ENCODE measurements at places on chromosomes 7 and 10.

DNA sequence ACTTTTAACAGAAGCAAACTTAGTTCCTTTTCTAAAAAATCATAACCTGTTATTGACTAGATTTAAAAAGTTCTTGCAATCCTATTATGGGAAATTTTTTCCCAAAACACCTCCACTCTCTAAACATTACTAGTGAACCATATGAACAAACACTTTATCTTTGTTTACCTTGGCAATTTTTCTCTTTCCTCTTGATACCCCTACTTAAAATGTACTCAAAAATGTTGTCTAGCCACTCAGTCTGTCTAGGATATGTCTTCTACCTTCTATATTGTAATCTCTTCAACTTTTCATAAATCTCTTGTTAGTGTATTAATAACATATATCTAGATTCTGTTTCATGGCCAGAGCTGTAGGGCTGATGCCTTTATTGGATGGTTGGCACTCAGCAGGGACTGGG lies 630.0 kb upstream of the GRM3 start:
- DNase-seq: no peak

DNA sequence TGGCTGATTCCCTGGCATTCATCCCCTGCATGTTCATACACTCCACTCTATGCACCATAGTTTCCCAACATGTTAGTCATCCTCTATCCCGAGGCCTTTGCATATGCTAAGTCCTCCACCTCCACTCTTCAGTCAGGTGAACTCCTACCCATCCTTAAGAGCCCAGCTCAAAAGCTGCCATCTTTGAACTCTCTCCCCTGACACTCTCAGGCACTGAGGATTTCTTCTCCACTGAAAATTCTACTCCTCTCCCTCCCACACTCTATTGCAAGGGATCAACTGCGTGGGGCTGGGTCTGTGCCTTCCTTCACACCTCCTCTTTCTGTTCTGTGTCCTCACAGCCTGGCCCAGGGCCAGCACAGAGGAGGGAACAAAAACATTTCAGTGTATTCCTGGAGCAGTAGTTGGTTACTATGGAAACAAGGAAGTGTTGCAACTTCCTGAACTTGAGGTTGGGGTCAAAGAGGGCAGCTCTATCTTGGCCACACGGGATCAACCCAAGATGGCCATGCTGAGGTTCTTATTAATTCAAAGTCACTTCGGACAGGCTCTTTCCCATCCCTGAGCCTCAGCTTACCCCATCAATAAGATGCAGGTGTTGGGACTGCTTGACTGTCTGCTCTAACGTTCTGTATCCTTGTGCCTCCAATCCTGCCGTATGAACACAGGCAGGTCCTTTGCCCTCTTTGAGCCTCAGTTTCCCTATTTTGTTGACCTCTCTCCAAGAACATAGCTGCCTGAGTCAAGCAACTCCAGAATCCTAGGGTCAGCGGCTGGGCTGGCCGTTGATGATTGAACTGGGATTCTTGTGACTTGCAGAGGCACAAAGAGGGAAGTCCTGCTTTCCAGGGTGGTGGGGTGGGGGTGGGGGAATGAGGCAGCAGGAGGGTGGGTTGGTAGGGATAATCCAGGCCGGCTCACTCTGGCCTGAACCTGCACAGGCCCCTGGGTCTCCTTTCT lies 15.5 kb downstream of the ZMIZ1 start:
- no peak for DNase-seq

- DNase-seq: no peak
These were observed 49.5 kb upstream of the DNAJC1 start for GRCh38 chr10:22053048-22053447.

- no peak for DNase-seq
These were observed 11.0 kb upstream of the OR6B1 start for GRCh38 chr7:143988976-143989745.

GRCh38 chr7:37027104-37027503 lies 302.8 kb upstream of the AOAH start:
- DNase-seq: no peak

GRCh38 chr7:151399906-151400305 lies 9.9 kb downstream of the WDR86 start:
- DNase-seq: no peak

DNA sequence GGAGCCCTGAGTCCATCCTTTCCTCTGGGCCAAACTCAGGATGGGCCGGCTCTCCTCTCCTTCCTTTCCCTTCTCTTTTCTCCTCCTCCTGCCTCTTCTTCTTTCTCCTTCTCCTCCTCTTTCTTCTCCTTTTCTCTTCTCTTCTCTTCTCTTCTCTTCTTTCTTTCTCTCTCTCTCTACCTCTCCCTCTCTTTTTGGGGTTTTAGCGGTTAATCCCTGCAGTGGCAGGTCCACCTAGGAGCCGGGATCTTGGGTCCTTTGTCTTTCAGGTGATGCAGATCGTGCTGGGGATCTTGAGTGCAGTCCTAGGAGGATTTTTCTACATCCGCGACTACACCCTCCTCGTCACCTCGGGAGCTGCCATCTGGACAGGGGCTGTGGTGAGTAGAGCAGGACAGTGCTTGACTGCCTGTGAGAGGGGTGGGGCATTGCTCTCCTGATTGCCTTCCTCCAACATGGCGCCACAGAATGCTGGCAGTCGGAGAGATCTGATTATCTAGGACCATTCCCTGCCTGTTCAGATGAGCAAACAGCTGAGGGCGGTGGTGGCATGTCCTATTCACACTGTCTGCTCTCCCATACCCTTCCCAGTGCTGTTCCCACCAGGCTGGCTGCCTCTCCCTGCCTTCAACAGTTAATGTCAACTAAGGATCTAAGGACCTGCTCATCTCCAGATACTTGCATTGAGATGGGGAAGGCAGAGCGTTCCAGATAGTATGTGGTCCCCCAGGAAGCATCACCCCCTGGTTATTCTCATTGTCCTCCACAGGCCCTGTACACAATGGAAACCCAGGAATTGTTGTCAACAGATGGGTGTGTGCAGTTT lies 1.6 kb downstream of the TMEM176A start:
- no peak for DNase-seq

DNA sequence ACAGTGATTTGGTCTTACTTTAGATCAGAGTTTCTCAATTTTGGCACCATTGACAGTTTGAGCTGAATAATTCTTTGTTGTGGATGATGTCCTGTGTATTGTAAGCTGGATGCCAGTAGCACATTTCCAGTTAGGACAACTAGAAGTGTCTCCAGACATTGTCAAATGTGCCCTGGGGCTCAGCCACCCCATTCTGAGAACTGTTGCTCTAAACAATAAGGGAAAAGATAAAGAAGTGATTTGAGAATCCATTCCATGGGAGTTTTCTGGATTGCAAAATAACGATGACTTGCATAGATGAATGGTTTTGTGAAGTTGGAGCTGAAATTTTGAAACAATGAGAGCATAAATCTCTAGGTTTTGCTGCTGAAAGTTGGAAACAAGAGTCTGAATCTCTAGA lies 44.6 kb downstream of the NUP205 start:
- no peak for DNase-seq

DNA sequence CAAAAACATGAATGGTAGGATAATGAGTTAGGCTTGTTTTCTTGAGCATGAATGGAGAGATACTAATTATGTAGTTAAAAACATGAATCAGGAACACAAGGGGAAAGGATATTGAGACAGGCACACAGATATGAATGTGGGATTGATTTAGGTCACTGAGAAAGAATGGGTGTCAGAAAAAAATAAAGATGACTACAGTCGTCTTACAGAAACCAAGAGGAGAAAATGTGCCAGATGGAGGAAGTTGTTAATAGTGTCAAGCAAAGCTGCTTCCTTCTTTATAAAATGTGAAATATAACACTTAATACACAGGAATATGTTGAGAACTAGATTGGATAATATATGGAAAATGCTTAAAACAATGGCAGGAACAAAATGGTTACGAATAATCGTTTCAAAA lies 173.3 kb upstream of the BET1 start:
- DNase-seq: no peak

- no peak for DNase-seq
These were observed 663.3 kb upstream of the MGMT start for GRCh38 chr10:128803790-128804189.

DNA sequence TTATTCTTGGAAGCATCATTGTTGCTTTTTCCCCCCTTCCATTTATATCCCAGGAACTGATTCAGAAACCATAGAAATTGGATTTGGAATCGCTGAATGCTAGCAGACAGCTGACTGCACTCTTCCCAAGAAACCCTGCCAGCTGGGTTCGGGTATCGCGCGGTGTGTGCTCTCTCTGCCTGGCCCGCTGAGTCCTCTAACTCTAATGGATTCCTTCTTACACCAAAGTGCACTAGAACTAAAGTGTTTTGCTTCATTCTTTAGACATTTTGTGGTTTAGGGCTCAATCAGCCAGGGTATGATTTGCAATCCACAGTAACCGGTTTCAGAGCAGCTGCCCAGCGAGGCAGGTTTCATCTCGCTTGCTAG lies 92.2 kb downstream of the EGFR start:
- DNase-seq: no peak

GRCh38 chr7:155741805-155742204 lies 70.5 kb downstream of the SHH start:
- no peak for DNase-seq

DNA sequence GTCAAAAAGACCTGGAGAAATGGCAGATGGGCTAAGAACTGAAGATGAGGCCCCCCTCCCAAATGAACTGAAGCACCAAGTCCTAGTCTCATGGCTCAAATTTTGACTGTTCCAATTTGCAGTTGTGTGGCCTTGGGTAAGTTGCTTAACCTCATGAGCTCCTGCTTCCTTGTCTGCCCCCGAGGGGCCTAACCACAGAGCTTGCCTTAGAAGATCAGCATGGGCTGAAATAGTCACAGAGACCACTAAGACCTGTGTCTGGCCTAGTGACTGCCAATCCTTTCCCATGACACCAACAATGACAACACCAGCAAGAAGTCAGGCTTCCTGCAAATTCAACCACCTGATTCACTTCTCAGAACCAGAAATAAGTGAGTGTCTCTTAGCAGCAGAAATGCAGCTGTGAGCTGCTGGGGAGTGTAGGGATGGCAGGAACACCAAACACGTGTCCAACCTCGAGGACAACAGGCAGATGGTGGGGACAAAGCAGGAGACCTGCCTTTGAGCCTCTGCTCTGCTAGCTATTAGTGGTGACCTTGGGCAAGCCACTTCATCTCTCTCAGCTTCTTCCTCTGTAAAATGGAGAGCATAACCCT lies 23.7 kb downstream of the CRHR2 start:
- no peak for DNase-seq

DNA sequence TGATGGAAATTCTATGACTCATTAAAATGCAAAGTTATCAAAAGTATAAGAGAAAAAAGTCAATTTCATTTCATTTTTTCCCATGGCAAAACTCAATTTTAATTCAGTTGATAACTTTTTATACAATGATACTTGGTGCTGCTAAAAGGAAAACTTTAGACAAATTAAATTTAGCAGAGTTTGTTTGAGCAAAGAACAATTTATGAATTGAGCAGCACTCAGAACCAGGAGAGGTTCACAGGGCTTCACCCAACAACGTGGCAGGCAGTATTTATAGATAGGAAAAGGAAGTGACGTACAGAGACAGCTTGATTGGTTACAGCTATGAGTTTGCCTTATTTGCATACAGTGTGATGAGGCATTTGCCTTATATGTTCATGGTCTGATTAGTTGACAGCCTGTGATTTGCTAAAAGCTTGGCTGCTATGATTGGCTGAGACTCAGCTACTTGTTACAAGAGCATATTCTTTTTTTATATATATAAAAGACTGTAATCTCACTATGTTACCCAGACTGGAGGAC lies 157.2 kb upstream of the CELF2 start:
- no peak for DNase-seq

- peak; percentile 74 for DNase-seq
These were observed 5.7 kb downstream of the ARPC1B start for GRCh38 chr7:99380032-99380822.

DNA sequence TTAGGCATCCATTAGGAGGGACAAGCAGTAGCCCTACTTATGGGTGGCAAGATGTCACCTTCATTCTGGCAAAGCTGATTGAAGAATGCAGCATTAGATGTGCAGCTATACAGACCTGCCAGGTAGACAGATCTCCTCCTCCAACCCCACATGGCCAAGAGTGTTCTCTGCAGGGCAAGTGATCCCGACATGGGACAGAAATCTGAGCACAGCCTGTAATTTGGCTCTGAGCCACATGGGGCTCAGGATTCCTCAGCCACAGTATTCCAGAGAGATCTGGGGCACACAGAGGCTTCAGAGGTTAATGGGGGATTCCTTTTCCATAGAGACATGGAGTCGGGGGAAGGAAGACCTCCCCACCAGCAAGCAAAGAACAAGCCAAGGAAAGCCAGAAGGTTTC lies 58.7 kb upstream of the GDF10 start:
- DNase-seq: no peak

DNA sequence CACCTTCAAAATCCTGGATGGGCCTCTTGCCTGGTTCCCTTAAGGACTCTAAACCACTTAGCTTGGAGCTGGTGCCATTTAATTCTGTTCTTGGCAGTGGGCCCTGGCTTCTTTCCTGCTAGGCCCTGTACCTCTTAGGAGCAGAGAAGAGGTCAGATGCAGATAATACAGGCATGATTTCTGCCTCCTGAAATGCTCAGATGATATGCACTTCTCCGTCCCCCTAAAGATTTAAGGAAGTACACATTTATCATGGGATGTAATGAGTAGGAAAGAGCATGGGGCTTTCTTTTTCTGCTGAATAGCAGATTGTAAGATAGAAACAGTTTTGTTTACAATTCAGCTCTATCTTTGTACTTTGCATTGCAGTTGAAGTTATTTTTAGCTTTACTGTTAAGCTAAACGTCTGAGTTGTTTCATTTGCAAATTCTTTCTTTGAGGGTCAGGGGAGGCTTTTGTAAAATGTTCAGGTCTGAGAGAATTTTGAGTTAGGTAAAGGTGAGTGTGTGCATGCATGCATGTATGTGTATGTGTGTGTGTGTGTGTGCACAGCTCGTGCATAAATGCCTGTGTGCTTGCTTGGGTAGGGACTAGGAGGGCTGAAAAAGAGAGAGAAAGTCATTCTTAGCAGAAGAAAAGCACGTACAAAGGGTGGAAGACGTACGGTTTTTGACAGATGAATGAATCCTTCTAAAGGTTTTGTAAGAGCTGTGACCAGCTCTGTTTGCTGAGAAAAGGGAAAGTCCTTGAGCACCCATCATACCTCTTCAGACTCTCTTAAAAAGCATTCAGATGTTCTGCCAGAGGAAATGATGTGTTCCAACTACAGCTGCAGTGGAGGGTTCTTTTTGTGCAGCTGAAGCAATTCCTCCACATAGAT lies 364.2 kb downstream of the AUTS2 start:
- DNase-seq: no peak
